ENCODE measurements at places on chromosomes 1 and 21.
A peak's percentile ranks its signal among the peaks of the same experiment; 100 is the strongest.

- DNase-seq = peak; percentile 82
These were observed 19.7 kb upstream of the ABCG1 start for GRCh38 chr21:42198929-42199867.

GRCh38 chr1:219330001-219330400 lies 156.3 kb downstream of the LYPLAL1 start:
- no peak for DNase-seq

DNA sequence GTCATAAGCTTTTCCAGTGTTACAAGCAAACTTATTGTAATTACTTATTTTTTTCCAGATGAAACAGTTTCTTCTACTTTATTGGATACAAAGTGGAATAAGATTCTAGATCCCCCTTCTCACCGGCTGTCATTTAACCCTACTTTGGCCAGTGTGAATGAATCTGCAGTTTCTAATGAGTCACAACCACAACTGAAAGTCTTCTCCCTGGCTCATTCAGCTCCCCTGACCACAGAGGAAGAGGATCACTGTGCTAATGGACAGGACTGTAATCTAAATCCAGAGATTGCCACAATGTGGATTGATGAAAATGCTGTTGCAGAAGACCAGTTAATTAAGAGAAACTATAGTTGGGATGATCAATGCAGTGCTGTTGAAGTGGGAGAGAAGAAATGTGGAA lies 95.5 kb downstream of the ZFYVE9 start:
- DNase-seq = peak; percentile 25

DNA sequence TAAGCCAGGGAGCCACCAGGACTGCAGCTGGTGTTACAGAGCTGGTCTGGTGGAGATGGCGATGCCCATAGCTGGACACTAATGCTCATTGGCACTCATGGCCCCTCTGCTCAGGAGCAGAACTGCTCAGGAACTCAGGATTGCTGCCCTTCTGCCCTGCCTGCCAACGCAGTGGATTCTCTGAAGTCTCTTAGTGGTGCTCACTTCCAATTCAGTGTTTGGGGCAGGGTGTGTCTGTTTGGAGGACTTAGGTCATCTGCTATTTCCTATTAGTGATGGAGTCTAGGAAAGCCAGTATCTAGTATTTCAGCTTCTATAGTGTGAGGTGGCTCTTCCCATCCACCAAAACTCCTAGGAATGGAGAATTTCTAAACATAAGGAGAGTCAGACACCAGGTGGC lies 29.1 kb downstream of the S100A10 start:
- no peak for DNase-seq

- DNase-seq = peak; percentile 85
These were observed 1.1 kb downstream of the USP48 start for GRCh38 chr1:21781815-21782348.

- no peak for DNase-seq
These were observed 85.2 kb upstream of the ZP4 start for GRCh38 chr1:237975903-237976302.

- DNase-seq = no peak
These were observed 437.0 kb downstream of the MATN1 start for GRCh38 chr1:30286241-30286987.

DNA sequence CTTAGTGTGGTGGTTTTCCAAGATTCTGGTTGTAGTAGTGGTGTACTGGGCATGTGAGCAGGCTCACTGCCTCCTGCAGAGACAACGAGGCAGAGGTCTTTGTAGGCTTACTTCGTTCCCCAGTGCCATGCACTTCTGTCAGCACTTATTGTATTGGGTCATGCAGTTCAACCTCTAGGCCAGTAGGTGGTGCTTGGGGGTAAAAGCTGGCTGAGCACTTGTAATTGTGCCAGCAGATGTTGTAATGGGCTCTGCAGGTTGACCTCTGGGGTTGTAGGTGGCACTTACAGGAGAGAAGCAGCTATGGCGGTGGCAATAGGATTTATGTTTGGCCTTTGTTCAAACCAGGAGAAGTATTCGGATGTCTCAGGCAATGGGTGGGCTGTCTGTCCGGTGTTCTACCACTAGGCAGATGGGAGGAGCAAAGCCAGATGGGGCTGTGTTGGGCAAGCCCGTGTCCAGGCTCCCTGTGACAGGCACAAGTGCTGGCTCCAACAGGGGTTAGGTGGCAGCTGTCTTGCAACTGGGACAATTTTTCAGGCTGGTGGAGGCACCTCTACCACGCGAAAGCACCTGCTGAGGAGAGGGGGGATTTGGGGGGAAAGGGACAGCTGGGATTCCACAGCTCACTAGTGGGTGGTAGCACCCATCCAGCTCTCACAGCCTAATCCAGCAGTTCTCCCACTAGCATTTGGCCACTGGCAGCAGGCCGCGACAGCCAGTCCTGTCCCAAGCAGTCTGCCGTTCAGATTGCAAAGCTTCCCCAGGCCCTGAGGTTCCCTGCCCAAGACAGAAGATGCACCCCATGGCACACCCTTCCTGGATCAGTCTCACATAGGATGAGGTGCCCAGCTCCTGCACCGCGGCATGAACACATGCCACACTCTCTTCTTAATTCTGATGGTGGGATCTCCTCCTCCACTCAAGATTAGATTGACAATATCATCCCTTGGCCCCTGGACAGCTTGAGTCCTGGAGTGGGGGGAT lies 274.5 kb downstream of the CTH start:
- peak; percentile 64 for DNase-seq

- no peak for DNase-seq
These were observed 196.9 kb upstream of the TMEM51 start for GRCh38 chr1:14956579-14957195.

DNA sequence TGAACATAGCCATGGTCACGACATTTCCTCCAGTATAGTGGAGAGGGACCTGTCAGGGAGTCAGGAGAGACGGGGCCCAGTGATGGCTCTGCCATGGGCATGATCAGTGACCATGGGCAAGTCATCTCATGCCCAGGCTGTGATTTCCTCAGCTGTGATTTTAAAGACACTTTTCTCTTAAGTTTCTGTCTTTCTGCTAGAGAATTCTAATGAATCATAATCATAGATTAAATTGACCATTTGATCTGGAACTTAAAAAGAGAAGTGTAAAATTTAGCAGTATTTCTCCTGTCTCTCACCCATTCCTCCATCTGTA lies 112.7 kb downstream of the USP25 start:
- no peak for DNase-seq

DNA sequence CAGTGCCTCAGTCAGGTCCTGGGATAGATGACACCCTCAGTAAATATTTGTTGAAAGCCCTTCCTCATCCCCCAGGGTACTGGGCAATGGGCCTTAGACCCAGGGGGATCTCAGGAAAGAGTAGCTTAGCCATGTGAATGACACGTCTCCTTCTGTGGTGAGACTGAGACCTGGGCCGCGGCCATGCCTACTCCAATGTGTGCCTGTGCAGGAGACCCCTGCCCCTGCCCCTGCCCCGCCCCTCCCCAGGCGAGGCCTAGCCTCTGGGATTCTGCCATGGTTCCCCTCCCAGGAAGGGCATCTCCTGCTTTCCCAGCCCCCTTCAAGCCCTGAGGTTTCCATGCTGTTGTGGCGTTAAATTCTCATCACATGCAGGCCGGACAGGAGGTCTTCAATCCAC lies 7.1 kb downstream of the MYOM3 start:
- no peak for DNase-seq

- no peak for DNase-seq
These were observed 26.5 kb upstream of the KRTAP19-8 start for GRCh38 chr21:31064803-31065202.

GRCh38 chr1:1033731-1034438 lies 14.0 kb downstream of the AGRN start:
- no peak for DNase-seq

DNA sequence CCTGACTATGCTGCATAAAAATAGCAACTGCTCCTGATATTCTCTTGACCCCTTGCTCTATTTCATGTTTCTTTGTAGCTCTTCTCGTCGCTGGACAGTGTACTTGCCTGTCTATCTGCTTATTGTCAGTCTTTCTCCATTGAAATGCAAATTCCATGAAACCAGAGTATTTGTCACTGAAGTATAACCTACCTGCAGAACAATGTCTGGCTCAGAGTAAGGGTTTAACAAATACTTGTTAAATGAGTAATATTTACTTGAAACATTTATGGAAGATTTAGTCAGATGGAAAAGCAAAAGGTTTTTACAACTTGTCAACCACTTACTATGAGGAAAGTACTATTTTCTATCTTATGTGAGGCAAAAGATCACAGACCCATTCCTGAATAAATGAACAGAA lies 19.9 kb upstream of the ERICH3 start:
- DNase-seq = no peak

DNA sequence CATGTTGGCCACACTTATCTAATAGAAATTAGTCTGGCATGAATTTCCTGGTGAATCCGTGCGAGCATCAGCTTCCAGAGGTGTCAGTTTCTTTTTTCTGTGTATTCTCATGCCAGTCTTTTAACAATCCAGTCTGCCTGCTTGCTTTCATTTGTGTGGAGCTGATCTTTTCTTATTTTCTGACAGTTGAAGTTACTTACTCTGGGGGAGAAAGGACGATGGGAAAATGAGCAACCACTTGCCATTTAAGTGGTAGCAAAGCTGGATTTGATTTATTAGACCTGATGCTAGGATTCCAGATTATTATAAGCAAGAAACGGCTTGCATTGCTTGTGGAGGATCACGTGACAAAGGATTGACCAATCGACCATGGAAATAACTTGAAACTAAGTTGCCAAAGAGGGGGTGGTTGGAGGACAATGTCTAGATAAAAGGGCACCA lies 24.3 kb upstream of the APP start:
- no peak for DNase-seq

DNA sequence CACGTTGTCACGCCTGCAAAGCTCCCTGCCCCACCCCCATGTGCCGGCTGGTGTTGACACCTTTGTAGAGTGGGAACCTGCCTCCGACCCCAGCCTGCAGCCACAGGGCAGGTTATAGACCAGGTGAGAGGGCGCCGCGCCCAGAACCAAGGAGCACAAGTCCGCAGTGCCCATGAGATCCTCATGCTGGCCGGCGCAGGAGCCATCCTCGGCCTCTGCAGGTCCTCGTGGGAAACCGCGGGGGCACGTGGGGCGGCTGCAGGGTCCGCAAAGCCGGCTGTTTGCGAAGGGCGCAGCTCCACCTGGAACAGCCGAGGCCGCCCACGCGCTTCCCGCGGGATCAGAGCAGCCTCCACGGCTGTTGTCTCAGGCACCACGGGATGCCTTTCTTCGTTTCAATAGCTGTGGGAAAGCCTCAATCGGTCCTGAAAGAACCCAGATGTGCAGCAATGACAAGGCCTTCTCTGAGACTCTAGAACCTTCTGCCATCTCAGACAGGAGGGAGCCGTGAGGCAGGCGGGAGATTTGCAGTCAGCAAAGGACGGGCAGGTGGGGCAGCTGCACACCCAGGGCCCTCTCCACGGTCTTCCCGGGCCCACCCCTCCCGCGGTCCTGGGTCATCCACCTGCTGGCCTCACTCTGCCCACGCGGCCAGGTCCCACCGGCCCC lies 29.9 kb downstream of the POFUT2 start:
- DNase-seq = no peak

DNA sequence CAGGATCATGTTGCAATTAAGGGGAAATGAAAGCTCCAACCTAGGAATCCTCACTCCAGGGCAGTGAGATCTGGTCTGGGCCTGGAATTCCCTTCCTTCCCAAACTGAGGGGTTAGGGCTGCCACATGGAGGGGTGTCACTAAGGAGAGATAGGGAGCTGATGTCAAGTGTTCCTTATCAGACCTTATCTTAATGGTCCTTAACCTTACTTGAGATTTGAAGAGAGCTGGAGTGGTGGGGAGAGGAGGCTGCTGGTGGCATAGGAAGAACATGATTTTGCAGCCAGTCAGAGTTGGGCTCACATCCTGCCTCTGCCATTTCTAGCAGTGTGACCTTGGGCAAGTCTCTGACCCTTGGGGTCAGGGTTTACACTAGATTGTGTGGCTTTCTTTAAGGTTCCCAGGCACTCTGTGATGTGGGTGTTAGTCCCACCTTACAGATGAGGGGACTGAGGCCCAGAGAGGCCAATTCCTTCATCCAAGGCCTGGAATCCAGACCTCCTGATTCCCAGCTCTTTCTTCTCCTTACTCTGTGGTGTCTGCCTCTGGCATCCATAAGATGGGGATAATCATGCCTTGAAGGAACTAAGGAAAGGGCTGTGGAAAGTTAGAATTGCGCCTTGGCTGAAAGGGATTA lies 56.3 kb upstream of the SYNC start:
- no peak for DNase-seq

All from endothelial cell of umbilical vein (primary cell).